GM23248 (cell line): ENCODE measurements at places on chromosomes 11 and 22.

- H3K4me3 ChIP-seq: peak overlapping the region; percentile 65
- peaks cover 9% of the 10 kb centered on the region for H3K4me1 ChIP-seq
- H3K36me3 ChIP-seq: no peaks in the 10 kb centered on the region
- H3K27me3 ChIP-seq: no peaks in the 10 kb centered on the region
- DNase-seq: no peak
Observed at GRCh38 chr11:32171445-32171844, 80.6 kb downstream of the RCN1 start.

GRCh38 chr22:37802310-37803194, 5.2 kb upstream of the GCAT start:
- H3K4me1 ChIP-seq: peaks cover 11% of the 10 kb centered on the region
- no peak overlapping the region for H3K27ac ChIP-seq
- peak overlapping the region; percentile 75 for H3K4me3 ChIP-seq
- no peaks in the 10 kb centered on the region for H3K27me3 ChIP-seq
- H3K36me3 ChIP-seq: no peaks in the 10 kb centered on the region

- no peak overlapping the region for H3K4me3 ChIP-seq
- H3K27me3 ChIP-seq: 0 out of 2 replicates have a peak, but pooled peaks cover 6% of the 10 kb centered on the region
- no peaks in the 10 kb centered on the region for H3K36me3 ChIP-seq
- H3K27ac ChIP-seq: no peak overlapping the region
- DNase-seq: peak; percentile 6
Observed at GRCh38 chr11:128660947-128661346, 32.9 kb upstream of the FLI1 start.

GRCh38 chr11:61115498-61116224, 13.4 kb downstream of the CD5 start:
- H3K27me3 ChIP-seq: no peaks in the 10 kb centered on the region; the same call in 1 of the 2 replicates
- no peaks in the 10 kb centered on the region for H3K36me3 ChIP-seq
- H3K27ac ChIP-seq: no peak overlapping the region

- no peak for DNase-seq
- H3K4me3 ChIP-seq: no peak overlapping the region
- H3K36me3 ChIP-seq: no peaks in the 10 kb centered on the region
- H3K27ac ChIP-seq: no peak overlapping the region
- no peaks in the 10 kb centered on the region for H3K27me3 ChIP-seq
Observed at GRCh38 chr11:111462329-111462728, 49.9 kb downstream of the BTG4 start.

GRCh38 chr11:100359281-100359680, 327.8 kb upstream of the ARHGAP42 start:
- H3K27ac ChIP-seq: no peak overlapping the region
- H3K4me3 ChIP-seq: no peak overlapping the region
- DNase-seq: no peak
- H3K36me3 ChIP-seq: no peaks in the 10 kb centered on the region
- H3K27me3 ChIP-seq: no peaks in the 10 kb centered on the region

DNA sequence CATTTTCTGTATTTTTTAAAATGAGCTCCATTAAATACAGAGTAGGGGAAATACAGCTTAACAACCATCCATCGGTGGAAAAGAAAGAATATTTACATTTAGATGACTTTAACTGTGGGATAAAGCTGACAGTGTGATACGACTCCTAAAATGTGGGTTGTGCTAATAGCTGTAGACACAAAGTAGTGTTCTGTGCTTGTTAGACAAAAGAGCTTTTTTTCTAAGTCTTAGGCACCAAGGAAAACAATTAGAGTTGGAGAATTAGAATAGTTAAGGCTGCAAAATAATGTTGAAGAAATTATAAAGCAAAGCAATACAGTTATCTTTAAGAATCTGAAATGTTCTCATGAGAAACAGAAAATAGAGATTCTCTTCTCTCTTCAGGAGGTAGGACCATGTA, 307.7 kb upstream of the KIRREL3 start:
- H3K4me3 ChIP-seq: no peak overlapping the region
- DNase-seq: no peak
- no peaks in the 10 kb centered on the region; the same call in 1 of the 2 replicates for H3K27me3 ChIP-seq
- no peaks in the 10 kb centered on the region for H3K4me1 ChIP-seq

- H3K4me3 ChIP-seq: no peak overlapping the region
- no peaks in the 10 kb centered on the region for H3K4me1 ChIP-seq
- H3K36me3 ChIP-seq: peaks cover 17% of the 10 kb centered on the region; the same call in 1 of the 2 replicates
- no peaks in the 10 kb centered on the region for H3K27me3 ChIP-seq
Observed at GRCh38 chr11:57552479-57552878, 15.0 kb downstream of the UBE2L6 start.

- H3K27ac ChIP-seq: no peak overlapping the region
- no peak overlapping the region for H3K4me3 ChIP-seq
- peaks cover under 1% of the 10 kb centered on the region; the same call in 1 of the 2 replicates for H3K4me1 ChIP-seq
Observed at GRCh38 chr11:112150517-112150916, 13.4 kb downstream of the IL18 start.

DNA sequence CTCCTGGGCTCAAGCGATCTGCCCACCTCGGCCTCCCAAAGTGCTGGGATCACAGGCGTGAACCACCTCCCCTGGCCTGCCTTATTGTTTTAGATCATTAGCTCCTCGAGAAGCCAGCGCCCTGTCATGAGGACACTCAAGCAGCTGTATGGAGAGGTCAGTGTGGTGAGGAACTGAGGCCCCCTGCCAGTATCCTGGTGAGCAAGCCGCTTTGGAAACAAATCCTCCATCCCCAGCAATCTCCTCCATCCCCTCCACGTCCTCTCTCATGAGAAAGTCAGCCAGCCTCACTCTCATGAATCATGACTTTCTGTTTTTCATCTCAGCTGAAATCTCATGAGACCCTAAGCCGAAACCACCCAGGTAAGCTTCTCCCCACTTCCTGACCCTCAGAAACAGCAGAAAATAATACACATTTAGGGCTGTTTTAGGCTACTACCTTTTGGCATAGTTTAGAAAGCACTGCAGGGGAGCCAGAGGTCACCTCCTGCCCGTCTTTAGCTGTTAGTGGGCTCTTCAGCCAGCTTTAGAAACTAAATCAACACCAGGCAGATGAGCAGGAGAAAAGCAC, 56.0 kb downstream of the CTTN start:
- H3K27ac ChIP-seq: no peak overlapping the region
- H3K4me3 ChIP-seq: no peak overlapping the region
- H3K27me3 ChIP-seq: no peaks in the 10 kb centered on the region
- no peak for DNase-seq
- H3K36me3 ChIP-seq: no peaks in the 10 kb centered on the region

- peak; percentile 27 for DNase-seq
- no peak overlapping the region for H3K27ac ChIP-seq
- no peak overlapping the region for H3K4me3 ChIP-seq
- H3K27me3 ChIP-seq: no peaks in the 10 kb centered on the region
- H3K36me3 ChIP-seq: no peaks in the 10 kb centered on the region
Observed at GRCh38 chr11:84890676-84891075, 736.5 kb downstream of the DLG2 start.

GRCh38 chr11:67289226-67289650, at the start of gene ANKRD13D:
Gene ANKRD13D (plus strand): TSS chr11:67289303. CDS start chr11:67289461, 158 bp downstream.
- H3K4me1 ChIP-seq: peaks cover 29% of the 10 kb centered on the region
- peak within 1 kb of the TSS; percentile 92 for H3K27ac ChIP-seq
- H3K4me3 ChIP-seq: peak within 1 kb of the TSS; percentile 81
- DNase-seq: no peak
- no peaks in the 10 kb centered on the region for H3K27me3 ChIP-seq

DNA sequence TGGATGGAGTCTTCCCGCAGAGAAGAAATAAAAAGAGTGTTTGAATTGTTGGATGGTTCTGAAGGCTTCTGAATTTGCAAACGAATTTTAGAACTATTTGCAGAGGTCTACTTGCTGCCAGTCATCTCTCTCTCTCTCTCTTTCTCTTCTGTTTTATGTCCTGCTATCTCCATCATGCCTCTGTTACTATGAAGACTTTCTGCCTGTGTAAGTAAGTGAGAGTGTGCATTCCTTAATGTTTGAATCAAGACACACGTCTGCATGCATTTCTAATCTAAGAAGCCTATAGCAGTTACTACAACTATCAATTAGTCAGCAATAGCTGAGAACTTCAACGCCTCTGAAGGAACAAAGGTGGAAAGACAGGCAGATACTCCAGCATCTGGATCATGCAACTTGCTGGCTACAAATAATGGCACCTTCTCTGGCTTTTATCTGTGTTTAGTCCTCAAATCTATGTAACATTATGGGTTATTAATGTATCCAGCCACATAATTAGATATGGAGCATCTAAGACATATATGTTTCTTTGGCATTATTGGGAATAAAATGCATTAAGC, 191.5 kb upstream of the BLID start:
- H3K27me3 ChIP-seq: no peaks in the 10 kb centered on the region
- H3K4me3 ChIP-seq: no peak overlapping the region
- no peak overlapping the region for H3K27ac ChIP-seq

DNA sequence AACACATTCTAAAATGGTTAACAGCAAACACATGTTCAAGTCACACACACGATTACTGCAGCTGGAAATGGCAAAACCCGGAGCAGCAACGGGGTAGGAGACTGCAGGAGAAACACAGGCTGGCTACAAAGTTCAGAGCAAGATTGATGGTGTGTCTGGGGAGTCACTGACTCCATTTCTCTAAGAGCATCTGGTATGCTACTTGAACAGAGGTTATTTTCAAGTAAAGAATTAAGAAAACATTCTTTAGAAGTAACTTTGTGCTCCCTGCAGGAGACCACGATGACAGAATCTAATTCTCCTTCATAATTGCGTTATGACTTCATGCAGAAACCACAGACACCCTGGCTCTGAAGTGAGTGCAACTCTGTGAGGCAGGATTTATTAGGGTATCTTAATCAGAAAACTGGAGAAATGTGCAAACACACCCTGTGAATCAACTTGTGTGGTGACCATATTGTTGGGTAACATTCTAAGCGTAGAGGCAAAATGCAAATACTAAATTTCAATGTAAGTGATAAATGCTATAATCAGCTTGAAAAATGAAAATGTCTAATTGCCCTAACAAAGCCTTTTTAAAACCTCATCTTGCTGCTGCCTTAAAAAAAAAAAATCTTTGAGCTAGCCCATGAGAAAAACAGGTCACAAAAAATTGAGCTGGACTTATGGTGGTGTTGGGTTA, 303.0 kb downstream of the CADM1 start:
- DNase-seq: peak; percentile 87
- peaks cover 31% of the 10 kb centered on the region for H3K4me1 ChIP-seq
- no peaks in the 10 kb centered on the region for H3K27me3 ChIP-seq
- peak overlapping the region; percentile 59 for H3K27ac ChIP-seq
- no peaks in the 10 kb centered on the region for H3K36me3 ChIP-seq

- H3K27ac ChIP-seq: no peak overlapping the region
- H3K4me1 ChIP-seq: 0 out of 2 replicates have a peak, but pooled peaks cover 4% of the 10 kb centered on the region
- H3K4me3 ChIP-seq: no peak overlapping the region
- peaks cover 15% of the 10 kb centered on the region; the same call in 1 of the 2 replicates for H3K36me3 ChIP-seq
- peak; percentile 68 for DNase-seq
- H3K27me3 ChIP-seq: no peaks in the 10 kb centered on the region
Observed at GRCh38 chr11:9132203-9132878, 40.9 kb upstream of the SCUBE2 start.

DNA sequence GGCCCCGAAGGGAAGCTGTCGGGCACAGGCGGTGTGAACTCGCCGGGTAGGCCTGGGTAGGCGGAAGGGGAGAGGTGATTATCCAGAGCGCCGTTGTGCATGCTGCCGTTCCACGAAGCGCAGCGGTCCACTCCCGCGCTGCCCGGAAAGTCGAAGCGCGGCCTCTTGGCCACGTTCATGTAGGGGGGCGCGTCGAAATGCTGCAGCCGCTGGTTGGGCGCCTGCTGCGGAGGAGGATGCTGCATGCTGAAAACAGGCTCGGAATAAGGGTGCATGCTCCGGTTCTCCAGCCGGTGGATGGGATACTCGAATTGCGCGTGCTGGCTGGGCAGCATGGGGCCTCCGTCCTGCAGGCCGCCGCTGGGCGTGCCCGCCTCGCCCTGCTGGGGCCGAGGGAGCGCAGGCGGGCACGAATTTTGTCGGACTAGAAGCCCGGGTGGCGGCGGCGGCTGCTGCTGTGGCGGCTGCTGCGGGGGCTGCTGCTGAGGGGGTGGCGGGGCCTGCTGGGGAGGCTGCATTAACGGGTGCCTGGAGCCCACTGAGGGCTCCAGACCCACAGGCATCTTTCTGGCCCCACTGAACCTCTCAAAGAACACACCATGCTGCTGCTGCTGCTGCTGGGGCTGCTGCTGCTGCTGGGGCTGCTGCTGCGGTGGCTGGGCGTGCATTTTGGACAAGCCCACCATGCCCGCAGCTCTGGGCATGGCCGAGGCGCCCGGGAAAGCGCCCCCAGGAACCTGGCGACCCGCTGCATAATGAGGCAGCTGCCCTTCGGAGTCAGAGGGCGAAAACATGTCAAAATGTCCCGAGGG, 2.3 kb downstream of the MN1 start:
- H3K27me3 ChIP-seq: no peaks in the 10 kb centered on the region
- DNase-seq: peak; percentile 72
- no peaks in the 10 kb centered on the region; the same call in 1 of the 2 replicates for H3K36me3 ChIP-seq
- H3K4me1 ChIP-seq: peaks cover 18% of the 10 kb centered on the region

DNA sequence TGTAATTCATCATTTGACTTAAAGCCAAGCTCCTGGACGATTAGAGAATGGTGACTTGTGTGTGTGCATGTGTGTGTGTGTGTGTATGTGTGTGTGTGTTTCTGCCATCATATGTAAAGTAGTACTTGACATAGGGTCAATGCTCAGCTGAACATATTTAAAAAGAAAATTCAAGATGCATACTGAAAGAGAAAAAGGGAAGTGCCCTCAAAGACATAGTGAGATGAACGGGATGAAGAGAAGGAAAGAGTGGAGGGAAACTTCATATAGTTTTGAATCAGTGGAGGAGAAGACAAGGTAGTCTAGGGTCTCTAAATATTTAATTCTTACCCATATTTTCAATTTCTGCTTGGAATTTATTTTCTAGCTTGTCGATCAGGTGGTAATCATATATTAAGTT, 4.0 kb downstream of the TCN1 start:
- no peaks in the 10 kb centered on the region for H3K4me1 ChIP-seq
- H3K27me3 ChIP-seq: peaks cover 6% of the 10 kb centered on the region; the same call in 1 of the 2 replicates
- DNase-seq: no peak
- H3K36me3 ChIP-seq: no peaks in the 10 kb centered on the region
- H3K27ac ChIP-seq: no peak overlapping the region

GRCh38 chr11:31943056-31943780, 132.1 kb upstream of the PAX6 start:
- H3K27me3 ChIP-seq: peaks cover 17% of the 10 kb centered on the region
- no peak overlapping the region for H3K4me3 ChIP-seq
- H3K4me1 ChIP-seq: no peaks in the 10 kb centered on the region
- no peak for DNase-seq
- H3K36me3 ChIP-seq: no peaks in the 10 kb centered on the region

DNA sequence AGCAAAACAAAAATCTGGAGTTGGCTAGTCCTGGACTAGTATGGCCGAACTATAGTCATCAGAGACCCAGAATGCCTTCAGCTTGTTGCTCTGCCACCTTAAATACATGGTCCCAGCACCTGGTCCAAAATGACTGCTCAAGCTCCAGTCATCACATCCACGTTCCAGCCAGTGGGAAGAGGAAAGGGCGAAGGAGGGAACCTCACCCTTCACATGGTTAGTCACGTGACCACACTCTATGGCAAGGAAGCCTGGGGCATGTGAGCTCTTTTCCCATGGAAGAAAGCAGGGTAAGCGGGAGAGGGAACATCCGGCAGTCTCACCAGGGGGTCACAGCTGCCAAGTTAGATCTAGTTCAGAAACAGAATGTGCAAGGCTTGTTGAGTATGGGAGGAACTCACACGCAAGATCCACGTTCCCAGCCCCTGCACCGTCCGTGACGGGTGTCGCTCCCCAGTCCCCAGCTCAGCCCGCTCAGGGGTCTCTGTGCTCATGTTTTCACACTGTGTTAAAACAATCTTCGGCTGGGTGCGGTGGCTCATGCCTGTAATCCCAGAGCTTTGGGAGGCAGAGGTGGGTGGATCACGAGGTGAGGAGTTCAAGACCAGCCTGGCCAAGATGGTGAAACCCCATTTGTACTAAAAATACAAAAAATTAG, 1.9 kb upstream of the ANO9 start:
- no peak overlapping the region for H3K27ac ChIP-seq
- H3K4me3 ChIP-seq: no peak overlapping the region

GRCh38 chr22:37555029-37555428, 5.3 kb upstream of the CDC42EP1 start:
- H3K4me1 ChIP-seq: peaks cover 18% of the 10 kb centered on the region
- no peaks in the 10 kb centered on the region for H3K36me3 ChIP-seq
- H3K27me3 ChIP-seq: no peaks in the 10 kb centered on the region
- no peak overlapping the region for H3K27ac ChIP-seq
- H3K4me3 ChIP-seq: no peak overlapping the region
